ENCODE measurements at places on chromosomes 1 and 21.

- DNase-seq = no peak
Measured at GRCh38 chr1:214445831-214446614, 105.4 kb downstream of the PTPN14 start.

DNA sequence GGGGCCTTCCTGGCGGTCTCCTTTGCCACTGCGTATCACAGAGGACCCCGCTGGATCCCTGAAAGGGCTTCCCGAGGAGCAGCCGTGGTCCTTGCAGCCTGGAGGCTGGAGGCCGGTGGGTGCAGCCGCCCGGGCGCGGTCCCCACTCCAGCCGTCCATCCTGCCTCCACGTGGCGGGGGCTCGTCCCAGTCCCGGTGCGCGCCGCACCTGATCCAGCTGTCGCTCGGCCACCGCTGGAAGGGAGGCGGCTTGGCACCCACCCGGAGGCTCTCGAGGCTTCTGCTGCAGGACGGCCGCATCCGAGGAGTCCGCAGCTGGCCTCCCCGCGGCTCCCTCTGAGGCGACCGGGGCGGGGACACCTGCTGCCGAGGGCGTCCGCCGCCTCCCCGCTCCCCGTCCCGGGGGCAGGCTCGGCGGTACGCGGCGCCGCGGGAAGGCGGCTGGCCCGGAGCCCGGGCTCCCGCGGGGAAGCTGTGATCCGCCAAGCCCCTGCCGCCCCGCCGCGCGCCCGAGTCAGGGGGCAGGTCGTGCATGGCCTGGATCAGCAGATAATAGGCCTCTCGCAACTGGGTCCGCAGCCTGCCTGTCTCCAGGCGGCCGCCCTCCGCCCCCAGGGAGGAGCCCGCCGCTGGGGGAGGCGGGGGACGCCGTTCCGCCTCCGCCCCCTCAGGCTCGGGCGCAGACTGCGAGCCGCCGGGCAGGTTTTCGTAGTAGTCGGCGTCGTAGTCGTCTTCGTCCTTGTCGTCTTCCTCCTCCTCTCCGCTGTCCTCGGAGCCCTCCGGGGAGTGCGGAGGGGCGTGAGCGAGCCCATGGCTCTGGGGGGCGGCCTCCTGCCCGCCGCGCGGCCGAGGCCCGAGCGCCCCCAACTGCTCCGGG lies at the start of gene SYDE2:
Gene SYDE2 (minus strand): TSS at position 554 of the 877 bp plus-strand sequence. CDS start 20 bp downstream, at position 534.
- DNase-seq = peak; percentile 42

DNA sequence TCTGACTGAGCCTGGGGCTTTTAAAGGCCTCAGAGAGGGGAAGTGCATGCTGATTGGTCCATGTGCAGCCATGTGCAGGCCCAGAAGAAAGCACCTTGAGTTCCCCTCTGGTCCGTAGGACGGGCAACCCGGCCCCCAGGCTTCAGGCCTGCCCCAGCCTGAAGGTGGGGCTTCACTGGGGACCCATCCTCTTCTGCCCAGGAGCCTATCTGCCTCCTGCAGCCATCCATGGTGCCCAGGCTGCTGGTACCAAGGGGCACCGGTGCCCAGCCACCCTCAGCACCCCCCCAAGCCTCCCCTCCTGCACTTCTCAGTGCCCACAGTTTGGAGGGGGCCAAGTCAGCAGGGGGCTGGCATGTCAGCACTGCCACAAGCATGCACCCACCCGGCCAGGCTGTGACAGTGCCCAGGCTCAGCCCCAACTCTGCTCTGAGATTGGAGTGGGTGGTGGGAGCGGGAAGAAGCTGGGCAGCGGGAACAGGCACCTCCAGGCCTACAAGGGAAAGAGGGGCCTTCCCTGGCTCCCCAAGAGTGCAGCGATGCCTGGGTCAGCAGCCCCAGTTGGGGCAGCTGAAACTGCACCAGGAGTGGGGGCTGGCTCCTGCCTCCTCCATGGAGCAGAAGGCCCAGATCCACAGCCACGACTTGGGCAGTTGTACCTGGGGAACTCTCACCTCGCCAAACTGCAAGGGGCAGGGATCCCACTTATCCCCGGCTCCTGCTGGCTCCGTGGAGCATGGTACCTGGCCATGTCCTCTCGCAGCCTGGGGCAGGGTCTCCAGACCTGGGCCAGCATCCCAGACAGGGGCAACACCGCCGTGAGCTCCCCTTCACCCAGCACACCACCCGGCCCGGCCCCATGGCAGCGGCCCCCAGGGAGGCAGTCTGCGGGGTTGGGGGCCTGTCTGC lies 11.7 kb downstream of the COL6A2 start:
- no peak for DNase-seq

DNA sequence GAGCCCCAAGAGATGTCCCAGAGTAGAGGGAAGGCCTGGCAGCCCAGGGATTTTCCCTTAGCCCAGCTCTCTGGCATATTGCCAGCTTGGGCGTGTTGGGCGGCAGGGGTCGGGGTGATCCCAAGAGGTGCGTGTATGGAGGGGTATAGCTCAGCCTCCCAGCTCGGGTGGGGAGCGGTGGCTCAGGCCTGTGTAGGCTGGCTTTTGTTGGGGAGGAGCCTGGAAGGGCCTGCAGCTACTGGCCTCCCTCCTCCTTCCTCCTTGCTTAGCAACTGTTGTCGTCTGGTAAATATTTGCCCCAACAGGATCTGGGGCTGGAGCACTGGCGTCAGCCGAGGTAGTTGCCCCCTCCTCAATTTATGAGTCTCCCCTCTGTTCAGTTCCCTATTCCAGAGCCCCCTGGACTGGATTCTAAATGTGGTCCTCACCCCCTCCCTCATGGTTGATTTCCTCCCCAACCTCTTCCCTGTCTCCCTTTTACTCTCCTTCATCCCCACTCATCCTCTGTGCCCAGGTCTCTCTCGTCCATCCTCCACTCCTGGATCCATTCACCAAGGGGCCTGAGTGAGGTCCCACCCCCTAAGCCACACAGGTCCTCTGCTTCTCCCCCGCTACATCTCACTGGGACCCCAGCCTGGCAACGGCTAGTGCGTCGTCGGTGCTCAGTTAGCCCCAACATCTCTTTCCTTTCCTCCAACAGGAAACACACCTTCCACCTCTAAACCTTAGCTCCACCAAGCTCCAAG lies 10.3 kb upstream of the LMNA start:
- no peak for DNase-seq

DNA sequence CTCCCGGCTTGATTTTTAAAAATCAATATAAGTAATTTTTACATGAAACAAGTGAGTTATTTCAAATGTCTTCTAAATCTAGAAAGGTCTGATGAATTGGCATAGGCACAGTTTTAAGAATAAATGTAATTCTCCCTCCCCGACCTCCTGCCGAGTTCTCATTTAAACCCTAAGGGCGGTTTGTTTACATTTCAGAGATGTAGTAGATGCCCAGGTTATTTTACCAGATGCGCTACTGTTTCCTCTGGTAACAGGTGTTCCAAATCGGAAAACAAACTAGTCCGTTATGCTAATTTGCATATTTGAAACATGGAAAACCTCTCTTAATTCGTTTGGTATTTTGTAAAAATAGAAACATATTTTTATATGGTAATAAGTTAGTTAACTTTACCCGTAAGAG lies 53.8 kb upstream of the CFAP126 start:
- no peak for DNase-seq

DNA sequence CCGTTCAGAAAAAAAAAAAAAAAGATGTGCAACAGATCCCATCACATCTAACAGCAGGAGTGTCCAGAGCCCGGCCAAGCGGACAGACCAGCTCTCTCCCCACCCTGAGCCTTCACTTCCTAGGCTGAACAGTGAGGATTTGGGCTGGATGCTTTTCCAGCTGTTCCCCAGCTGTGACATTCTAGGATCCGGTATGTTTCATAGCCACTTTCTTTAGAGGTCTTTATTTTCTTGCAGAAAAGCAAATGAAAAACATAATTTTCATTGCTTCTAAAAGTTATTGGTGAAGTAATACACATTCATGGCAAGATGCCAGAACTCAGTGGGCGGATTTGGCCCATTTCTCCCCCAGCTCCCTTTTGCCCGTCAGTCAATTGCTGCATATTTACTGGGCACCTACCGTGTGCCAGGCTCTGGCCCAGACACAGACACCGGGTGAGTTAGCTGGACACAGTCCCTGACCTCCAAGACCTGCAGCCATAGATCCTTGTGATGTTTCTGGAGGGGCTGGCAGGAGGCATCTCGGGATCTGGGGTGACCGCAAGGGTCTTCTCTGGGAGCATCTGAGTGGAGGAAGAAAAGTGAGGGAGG lies 213.7 kb upstream of the VAMP3 start:
- no peak for DNase-seq

GRCh38 chr1:175911138-175911537 lies 167.7 kb upstream of the TNR start:
- no peak for DNase-seq

DNA sequence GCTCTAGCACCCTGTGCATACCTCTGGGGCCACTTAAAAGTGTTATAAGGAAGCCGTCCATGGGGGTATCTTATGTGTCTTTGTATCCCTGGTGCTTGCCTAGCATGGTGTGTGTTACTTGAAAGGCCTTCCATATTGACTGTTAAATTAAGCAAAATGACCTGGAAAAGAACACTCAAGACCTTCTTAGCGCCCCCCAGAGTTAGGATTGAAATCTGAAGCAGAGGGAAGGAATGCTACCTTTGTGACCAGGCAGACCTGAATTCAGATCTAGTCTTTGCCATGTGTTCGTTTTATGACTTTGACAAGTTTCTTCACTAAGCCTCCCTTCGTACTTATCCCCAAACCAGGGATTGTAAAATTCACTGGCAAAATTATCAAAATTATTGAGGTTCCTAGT lies 59.9 kb downstream of the SLC22A15 start:
- no peak for DNase-seq

- DNase-seq = no peak
Measured at GRCh38 chr1:199010492-199010891, 371.7 kb downstream of the PTPRC start.

- no peak for DNase-seq
Measured at GRCh38 chr1:201016943-201017827, 6.3 kb downstream of the KIF21B start.

DNA sequence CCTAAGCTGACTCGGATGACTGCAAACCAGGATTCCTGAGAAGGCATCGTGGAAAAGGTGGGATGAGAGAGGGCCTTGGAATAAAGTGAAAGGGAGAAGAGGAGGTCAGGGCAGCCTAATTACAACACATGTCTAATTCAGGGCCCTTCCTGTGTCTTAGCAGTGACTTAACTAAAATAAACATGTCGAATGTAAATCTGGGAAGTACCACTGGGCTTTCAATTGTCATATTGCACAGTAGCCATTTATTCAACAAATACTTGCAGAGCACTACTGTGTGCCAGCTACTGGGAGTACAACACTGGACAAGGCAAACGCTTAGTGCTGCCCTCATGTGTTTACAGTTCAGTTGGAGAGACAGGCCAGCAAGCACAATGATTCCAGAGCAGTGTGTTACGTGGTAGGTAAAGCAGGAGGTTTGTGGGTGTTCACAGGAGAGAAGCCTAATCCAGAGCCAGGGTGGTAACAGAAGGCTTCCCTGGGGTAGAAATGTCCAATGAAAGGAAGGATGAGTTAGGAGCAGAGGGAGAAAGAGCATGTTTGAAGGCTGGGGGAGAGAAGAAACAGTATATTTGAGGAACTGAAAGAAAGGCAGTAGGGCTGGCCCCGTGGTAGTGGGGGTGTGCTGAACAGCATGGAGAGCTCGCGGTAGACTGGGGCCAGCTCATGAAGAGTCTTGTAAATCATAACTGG lies 38.0 kb upstream of the RASAL2 start:
- DNase-seq = no peak

DNA sequence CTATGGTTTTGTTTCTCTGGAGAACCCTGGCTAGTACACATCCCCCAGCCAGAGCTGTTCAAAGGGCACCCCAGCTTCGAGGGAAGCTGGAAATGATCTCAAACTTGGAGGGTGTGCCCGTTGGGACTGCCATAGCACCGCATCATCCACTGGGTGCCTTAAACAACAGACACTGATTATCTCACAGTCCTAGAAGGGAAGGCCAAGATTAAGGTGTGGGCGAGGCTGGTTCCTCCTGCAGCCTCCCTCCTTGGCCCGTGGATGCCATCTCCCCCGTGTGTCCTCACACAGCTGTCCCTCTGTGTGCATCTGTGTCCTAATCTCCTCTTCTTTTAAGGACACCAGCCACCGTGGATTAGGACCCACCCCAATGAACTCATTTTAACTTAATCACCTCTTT lies 4.2 kb upstream of the IBA57 start:
- no peak for DNase-seq

- DNase-seq = no peak
Measured at GRCh38 chr1:153728305-153729066, 636 bp downstream of the INTS3 start.

DNA sequence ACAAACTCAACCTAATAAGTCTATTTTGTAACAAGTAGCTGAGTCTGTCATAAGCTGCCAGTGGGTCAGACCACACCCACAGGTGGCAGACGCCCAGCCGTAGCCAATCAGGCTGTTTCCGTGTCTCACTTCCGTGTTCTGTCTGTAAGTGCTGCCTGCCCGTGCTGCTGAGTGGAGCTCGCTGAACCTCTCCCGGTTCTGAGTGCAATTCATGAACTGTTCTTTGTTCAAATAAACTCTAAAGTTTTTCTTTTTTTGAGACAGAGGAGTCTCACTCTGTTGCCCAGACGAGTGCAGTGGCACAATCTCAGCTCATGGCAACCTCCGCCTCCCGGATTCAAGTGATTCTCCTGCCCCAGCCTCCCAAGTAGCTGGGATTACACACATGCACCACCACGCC lies 25.1 kb downstream of the POFUT2 start:
- DNase-seq = no peak

DNA sequence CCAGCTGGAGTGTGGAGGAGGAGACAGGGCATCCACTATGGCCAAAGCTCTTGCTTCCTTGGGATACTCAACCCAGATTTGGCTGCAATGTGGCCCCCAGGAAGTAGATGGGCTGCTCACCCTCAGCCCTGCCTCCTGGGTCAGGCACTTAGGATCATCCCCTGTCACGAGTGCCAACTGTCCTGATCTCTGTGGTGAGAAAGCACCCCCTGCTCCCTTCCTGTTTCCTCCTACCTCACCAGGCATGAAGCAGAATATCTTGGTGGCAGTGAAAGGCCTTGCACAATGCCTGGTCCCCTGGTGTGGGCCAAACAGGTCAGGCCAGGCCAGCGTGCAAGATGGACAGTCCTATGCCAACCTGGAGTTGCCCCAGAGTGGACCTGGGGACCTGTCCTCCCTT lies 211.7 kb downstream of the GRIK3 start:
- no peak for DNase-seq

DNA sequence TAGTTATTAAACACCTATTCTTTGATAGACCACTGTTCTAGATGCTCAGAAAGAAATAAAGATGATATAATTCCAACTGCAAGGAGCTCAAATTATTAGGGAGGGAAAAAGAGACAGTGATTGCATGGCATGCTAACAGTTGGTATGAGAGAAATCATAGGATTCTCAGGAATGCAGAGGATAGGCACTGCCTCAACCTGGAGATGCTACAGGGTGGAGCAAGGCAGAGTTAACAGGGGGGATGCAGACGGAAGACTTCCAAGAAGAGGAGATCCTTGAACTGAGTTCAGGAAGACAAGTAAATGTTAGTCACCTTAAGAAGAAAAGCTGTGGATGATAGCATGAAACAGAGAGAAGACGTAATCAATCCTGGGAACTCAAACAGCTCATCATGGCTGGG lies 123.7 kb downstream of the DAB1 start:
- no peak for DNase-seq

GRCh38 chr1:117070124-117070523 lies 10.0 kb downstream of the TTF2 start:
- no peak for DNase-seq

Measured in activated CD8-positive, alpha-beta memory T cell treated with anti-CD3 and anti-CD28 coated beads for 4 hours (primary cell).